ENCODE measurements at places on chromosomes 4 and X.

DNA sequence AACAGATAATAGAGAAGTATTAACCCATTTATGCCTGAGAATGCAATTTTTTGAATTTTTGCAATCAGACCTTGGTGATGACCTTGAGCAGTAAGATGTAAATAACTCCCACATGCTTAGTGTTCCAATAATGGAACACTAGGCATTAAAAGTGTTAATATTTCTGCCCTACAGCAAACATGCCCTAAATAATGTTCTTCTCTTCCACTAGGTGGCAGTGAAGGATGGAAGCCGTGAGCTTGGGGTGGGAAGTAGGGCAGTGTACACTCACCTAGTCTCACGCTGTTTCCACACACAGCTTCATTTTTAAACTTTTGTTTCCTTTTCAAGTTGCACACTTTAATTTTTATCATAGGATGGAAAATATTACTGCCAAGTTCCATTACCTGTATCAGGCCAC is 613.1 kb upstream of the HS3ST1 start:
- DNase-seq, result peak; percentile 22

GRCh38 chrX:94600077-94600476 is 926.1 kb downstream of the FAM133A start:
- DNase-seq, result no peak

GRCh38 chr4:84699001-84699671 is 116.2 kb downstream of the CDS1 start:
- DNase-seq, result no peak

DNA sequence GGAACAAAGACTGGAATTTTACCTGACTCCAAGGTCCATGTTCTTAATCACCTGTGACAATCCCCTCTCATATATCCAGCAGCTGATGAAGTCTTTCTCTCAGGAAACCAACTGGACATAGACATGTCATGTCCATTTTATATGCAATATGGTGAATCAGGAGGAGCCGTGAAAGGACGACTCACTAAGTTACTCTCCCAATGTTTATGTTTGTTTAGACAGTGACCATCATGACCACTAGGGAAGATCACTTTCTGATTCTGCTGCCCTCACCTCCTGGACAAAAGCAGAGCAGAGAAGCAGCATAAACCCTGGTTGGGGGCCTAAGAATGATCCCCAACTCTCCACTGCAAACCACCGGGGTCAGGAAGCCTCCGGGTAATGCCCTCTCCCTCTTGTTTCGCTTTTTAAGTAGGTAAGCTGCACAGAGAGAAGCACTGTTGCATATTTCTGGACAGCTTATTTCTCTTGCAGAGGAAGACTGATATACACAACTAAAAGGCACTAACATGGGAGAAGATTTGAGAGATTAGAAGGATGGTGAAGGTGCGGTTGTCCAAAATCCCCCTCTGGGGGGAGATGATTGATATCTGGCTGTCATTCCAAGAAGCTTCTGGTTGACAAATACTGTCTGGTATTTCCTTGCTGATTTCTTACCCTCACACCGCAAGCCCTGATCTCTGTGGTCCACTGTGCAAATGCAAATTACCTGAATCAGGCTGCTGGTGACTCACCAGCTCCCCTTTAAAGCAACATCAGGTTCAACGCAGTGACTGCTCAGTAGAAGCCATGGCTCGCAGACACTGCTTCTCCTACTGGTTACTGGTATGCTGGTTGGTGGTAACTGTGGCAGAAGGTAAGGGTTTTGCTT is at the start of gene ODAPH:
Gene ODAPH, plus strand, starts transcription at position 773 of the 871 bp plus-strand sequence. Its CDS starts 17 bp downstream, at position 790.
- peak; percentile 34 for DNase-seq

GRCh38 chr4:10733481-10734062 is 49.0 kb upstream of the CLNK start:
- no peak for DNase-seq

DNA sequence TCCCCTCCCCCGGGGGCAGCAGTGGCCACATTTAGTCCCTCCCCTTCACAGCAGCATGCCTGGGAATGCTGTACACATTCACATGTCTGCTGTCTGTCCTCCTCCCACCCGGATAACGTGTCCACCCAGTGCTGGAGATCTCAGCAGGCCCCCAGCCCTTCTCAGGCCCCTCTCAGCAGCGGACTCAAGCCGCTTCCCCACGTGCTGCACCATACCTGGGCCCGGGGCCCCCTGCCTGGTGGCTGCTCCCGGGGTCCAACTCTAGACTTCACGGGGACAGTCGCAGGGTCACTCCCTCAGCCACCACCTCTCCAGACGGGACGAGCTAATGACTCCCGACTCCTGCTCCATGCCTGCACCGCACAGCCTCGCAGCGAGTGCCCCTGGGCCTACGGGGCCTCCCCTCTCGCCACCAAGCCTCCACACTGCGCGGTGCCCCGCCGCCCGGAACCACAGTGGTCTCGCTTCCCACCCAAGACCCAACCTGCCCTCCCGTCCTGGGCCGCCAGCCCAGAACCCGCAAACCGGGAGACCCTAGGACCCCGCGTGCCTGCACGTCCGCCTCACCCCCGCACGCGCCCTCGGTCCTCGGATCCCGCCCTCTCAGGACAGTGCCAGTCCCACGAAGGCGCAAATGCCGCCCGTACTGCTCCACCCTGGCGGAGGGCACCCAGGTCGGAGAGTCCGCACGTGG is 1.3 kb upstream of the PCGF3 start:
- DNase-seq, result no peak

DNA sequence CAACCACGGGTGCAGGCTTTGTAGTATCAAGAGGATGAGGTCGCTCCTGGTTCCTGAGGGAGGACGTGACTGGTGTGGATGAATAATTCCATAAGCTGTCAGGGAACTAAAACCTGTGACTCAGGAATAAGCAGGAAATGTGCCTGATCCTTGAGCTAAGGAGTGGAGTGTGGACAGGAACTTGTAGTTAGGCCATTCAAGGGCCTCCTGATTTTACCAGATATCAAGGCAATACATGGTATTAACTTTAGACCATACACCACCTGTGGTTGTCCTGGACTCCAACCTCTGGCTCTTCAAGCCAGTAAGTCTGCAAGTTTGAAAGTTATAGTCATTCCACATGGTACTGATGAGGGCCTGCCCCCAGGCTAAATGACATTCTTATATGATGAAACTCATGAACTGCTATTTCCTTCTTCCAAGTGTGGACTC is 12.1 kb upstream of the ING2 start:
- no peak for DNase-seq

GRCh38 chr4:143140696-143141095 is 44.0 kb upstream of the USP38 start:
- DNase-seq, result no peak

DNA sequence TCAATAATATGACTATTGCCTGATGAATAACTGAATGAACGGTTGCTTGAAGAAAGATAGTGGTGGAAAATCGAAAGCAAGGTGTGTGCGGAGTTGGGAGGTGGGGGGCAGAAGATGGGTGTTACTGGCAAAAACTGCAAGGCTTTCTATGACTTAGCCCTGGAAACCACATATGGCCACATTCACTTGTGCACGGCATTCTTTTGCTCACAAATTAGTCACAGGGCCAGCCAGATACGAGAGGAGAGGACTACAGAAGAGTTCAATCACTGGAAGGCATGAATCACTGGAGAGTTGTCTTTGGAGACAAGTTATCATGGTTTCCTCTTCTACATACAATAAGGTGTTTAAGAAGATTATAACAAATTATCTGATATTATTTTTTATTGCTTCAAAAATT is 626.5 kb upstream of the CPEB2 start:
- DNase-seq, result no peak

GRCh38 chrX:110477593-110478228 is 119.1 kb downstream of the RTL9 start:
- DNase-seq, result no peak

DNA sequence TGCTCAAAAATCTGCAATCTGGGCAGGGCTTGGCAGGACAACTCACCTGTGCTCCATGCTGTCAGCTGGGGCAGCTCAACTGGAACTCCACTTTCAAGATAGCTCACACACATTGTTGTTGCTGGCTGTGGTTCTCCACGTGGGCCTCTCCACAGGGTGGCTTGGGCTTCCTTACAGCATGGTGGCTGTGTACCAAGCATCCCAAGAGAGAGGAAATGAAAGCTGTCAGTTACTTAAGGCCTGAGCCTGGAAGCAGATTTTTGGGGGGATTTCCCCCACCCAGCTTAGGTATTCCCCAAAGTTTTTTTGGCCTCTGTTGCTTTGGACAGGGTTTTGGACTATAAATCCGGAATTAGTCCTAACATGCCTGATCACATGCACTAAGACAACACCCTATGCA is 81.0 kb downstream of the BCOR start:
- no peak for DNase-seq

GRCh38 chr4:79292008-79292407 is 33.9 kb downstream of the NAA11 start:
- DNase-seq, result no peak

- DNase-seq, result no peak
Observed at GRCh38 chr4:106796876-106797275, 239.2 kb downstream of the DKK2 start.

- no peak for DNase-seq
Observed at GRCh38 chr4:133464311-133464710, 315.2 kb downstream of the PCDH10 start.

- no peak for DNase-seq
Observed at GRCh38 chrX:14411326-14411725, 118.0 kb upstream of the GLRA2 start.

GRCh38 chr4:68079928-68080327 is 49.7 kb downstream of the TMPRSS11F start:
- DNase-seq, result no peak

- DNase-seq, result no peak
Observed at GRCh38 chr4:182367153-182367552, 124.0 kb downstream of the TENM3 start.

- no peak for DNase-seq
Observed at GRCh38 chr4:48862661-48863060, 31.8 kb downstream of the OCIAD1 start.

DNA sequence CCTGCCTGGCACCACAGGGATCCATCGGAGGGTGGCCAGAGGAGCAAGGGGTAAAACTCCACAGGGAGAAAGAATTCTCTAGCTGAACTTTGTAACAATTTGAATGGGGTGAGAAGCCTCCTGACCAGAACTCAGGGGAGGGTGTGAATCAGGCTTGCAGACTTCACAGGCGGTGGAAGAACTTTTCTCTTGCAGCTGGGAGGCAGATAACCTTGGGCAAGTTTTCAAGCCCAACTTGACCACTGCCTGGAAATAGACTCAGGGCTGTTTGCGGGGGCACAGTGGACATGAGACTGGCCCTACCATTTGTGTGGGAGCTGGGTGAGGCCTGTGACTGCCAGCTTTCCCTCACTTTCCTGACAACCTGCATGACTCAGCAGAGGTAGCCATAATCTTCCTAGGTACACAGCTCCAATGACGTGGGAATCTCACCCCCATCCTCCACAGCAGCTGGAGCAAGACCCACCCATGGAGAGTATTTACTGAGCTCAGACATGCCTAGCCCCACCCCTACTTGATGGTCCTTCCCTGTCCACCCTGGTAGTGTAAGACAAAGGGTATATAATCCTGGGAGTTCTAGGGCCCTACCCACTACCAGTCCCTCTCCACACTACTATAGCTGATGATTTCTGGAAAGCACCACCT is 210.0 kb upstream of the AGTR2 start:
- no peak for DNase-seq

DNA sequence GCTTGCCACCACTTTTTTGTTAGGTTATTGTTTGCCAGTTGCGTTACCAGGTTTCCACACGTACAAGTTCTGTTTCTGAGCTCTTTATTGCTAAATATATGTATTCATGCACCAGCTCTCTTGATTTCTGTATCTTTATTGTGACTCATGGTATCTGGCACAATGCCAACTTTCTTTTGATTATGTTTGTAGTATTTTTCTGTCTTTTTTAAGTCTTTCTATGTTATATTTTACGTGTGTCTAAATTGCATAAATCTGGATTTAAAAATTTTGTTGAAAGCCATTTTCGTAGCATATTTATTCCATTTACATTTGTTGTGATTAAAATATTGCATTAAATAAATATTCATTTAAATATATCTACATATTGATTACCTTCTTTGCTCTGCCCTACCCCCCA is 73.8 kb downstream of the KDM6A start:
- DNase-seq, result no peak

GRCh38 chrX:133670383-133670782 is 255.1 kb upstream of the GPC4 start:
- peak; percentile 39 for DNase-seq

DNA sequence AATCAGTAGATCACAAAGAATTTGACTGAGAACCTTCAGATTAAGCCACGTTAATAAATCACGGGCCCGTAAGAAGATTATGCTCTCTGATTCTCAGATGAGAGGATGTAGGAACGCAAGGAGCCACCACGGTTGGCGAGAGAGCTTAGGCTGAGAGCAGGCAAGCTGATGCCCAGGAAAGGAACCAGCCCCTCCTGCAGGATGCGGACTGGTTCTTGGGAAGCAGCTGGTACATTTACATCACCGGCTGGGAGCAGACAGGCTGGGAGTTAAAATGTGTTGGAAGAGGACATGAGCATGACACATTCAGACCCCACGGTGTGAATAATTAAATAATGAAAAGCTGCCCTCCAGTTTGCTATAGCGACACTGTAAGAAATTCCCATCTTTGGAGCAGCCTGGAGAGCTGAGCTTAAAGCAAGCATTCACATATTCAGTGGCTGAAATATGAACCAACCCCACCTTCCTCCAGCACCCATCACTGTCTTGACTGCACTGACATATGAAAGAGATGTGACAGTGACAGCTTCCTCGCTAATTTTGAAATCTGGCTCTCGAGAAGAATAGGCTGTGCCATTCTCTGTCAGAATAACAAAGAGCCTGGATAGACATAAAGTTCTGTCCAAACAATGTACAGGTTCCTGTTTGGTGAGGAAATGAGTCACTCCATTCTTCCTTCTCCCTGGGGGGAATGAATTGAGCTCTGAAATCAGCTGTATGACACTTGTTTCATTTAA is 33.1 kb downstream of the LNX1 start:
- DNase-seq, result no peak

DNA sequence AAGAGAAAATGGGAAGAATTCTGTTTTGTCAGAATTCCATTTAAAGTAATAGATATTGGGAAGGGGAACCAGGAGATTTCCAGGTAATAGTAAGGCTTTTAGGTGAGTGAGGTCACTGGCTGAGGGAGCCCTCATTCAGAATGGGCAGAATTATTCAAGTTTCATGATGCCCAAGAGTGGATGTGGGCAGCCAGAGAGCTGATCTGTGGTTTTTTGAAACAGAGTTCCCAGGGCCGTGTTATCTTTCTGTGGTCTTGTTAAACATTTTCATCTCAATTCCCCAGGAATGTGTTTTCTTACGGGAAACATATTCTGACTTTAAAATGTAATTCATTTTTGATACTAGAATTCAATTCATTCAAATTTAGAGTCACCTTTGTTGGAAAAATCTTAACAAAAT is 182.0 kb upstream of the AADAT start:
- no peak for DNase-seq

GRCh38 chrX:43939187-43939926 is 33.8 kb downstream of the NDP start:
- DNase-seq, result no peak

DNA sequence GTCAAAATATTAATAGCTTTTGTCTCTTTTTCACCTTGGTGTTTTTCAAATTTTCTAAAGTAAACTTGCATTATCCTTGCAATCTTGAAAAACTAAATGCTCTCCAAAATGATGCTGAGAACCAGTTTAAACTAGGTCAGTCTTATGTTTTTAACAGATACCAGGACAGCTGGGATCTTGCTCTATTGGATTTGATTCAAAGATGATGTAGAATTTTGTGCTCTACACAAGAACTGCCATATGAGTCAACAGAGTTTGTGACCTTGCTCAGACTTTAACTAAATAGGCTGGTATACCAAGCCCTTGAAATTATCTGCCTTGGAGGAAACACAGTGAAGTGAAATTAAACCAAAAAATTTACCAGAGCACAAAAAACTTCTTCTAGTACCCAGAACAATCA is 991.1 kb downstream of the STPG2 start:
- no peak for DNase-seq

- DNase-seq, result no peak
Observed at GRCh38 chrX:39497702-39498265, 600.0 kb downstream of the BCOR start.

Data from NAMALWA (cell line).